ENCODE measurements at places on chromosomes 3 and 15.

- DNase-seq, result no peak
These were observed 9.8 kb upstream of the EPHB3 start for GRCh38 chr3:184551614-184552256.

DNA sequence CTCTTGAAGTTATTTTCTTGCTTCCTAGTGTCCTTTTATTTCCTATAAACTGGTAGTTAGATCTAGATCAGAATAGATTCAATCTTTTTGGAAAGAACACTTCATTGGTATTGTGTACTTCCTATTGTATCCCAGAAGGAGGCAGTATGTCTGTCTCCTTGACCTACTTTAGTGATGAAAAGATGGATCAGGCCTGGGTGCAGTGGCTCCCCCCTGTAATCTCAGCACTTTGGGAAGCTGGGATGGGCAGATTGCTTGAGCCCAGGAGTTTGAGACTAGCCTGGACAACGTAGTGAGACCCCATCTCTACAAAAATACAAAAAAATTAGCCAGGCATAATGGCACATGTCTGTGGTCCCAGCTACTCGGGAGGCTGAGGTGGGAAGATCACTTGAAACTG lies 12.0 kb downstream of the BSN start:
- no peak for DNase-seq

DNA sequence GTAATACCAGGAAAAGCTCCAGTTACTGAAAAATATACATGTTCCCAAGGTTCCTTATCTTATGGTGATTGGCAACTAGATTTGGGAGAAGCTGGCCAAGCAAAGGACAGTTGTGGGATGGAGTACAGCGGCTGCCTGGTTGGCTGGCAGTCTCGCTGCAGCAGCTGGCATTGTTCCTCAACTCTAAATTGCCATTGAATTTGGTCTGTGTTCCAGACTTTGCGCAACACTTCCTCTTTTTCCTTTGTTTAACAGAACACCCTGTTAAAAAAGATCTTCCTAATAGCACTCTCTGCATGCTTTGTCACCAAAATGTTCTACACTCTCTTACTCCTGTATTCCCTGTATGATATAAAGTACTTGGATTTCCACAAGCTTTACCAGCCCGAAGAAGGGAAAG lies 420.6 kb upstream of the RBMS3 start:
- no peak for DNase-seq

- DNase-seq, result no peak
These were observed 56.2 kb upstream of the IGF1R start for GRCh38 chr15:98592136-98592535.

- DNase-seq, result no peak
These were observed 1181.4 kb downstream of the ROBO2 start for GRCh38 chr3:78221300-78221699.

DNA sequence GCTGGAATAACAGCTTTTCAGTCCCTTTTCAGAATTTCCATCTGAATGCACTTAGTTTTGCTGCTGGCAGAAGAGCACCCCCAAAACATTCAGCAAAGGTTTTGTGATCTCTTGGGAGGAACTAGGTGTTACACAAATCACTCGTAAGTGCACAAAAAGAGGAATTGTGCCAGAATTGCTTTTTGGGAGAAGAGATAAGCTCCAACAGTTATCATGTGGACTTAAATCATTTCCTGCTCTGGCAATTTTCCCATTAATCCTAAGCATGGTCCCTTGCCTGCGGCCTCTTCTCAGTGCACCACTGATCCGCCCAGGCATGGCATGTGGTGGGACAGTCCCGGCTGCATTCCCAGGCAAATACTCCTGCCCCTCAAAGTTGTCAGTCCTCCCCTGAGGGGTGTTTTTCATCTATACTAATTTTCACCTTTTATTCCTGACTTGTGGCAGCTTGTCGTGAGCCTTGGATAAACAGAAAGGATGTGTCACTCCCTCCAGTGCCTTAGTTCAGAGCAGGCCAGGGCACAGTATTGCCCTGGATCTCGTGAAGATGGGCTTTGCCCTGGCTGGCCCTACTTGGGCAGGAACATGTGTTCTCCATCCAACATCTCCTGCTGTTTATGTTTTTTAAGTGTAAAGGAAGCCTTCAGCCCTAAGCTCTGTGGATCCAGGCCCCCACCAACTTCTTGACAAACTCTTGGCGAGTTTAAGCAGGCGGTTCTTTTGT lies 44.6 kb upstream of the VILL start:
- no peak for DNase-seq

GRCh38 chr3:128734523-128735189 lies 8.7 kb downstream of the RAB7A start:
- no peak for DNase-seq

GRCh38 chr3:179921500-179921899 lies 115.2 kb downstream of the PEX5L start:
- DNase-seq, result no peak

DNA sequence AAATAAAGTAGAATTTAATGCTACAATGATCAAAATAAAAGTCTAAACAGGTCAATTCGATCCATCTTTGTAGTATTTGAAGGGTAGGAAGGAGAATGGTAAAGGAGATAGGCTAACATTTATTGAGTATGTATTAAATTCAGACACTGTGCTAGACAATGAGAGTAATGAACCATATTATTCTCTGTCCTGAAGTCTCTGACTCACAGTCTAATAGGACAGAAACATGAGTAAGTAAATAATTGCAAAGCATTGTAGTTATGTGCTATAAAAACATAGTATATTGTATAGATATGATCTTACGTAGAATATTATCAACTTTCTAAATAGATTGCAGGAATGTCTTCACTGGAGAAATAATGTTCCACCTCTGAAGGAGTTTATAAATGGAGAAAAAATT lies 64.5 kb downstream of the MDFIC2 start:
- no peak for DNase-seq

GRCh38 chr3:4321732-4322131 lies 18.6 kb downstream of the SETMAR start:
- no peak for DNase-seq

- no peak for DNase-seq
These were observed 168.4 kb upstream of the CADPS start for GRCh38 chr3:63043631-63044030.

GRCh38 chr3:186075489-186075888 lies 33.4 kb downstream of the ETV5 start:
- no peak for DNase-seq

- no peak for DNase-seq
These were observed 389.5 kb downstream of the CACNA2D3 start for GRCh38 chr3:54511766-54512365.

- DNase-seq, result no peak
These were observed 418.2 kb upstream of the ZNF717 start for GRCh38 chr3:76203578-76203977.

DNA sequence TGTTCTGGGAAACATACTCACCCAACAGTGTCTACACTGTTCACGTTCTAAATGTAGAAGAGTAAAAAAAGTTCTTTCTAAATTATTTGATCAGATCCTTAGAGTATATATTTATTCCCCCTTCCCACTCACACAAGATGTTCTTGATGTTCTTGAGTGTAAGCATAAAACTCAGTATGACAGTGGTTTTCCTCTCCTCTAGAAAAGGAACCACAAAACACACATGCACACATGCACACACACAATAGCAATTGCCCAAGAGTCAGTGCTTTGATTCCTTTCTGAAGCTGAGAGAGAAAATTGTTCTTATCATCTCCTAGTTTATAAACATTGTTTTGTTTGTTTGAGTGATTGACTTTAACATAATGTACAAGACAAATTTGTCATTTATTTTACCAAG lies 123.2 kb upstream of the PHLDB2 start:
- DNase-seq, result no peak

- DNase-seq, result no peak
These were observed 5.4 kb upstream of the TFG start for GRCh38 chr3:100703865-100704264.

DNA sequence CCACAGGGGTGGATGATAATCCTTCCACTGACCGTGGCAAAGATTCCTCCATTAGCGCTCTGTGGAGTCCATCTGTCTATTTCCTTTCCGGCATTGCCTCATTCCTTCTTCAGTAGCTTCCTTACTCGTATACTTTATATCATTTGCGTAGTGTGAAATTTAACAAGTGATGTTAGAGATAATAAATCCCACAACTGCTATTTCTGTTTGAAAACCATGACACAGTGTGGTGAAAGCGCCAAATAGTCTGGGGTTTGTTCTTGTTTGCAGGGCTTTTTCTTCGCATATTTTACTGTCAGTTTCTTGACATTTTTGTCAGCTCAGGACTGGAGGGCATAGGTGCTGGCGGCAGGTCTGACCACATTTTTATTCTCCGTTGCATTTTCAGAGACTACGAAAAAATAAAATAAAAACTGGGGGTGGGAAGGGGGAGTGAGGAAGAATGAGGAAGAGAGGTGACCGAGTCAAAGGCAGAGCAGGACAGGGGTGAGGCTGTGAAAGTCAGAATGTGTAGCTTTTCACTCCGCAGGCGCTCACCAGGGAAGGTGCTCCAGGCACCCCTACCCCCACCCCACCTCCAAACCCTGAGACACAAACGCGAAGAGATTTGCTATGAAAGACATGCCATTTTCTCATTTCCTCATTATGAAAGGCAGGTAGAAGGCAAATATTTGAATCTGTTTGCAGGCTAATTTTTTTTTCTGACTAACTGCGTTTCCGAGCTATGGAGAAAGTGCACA lies 965.0 kb downstream of the MCTP2 start:
- no peak for DNase-seq

DNA sequence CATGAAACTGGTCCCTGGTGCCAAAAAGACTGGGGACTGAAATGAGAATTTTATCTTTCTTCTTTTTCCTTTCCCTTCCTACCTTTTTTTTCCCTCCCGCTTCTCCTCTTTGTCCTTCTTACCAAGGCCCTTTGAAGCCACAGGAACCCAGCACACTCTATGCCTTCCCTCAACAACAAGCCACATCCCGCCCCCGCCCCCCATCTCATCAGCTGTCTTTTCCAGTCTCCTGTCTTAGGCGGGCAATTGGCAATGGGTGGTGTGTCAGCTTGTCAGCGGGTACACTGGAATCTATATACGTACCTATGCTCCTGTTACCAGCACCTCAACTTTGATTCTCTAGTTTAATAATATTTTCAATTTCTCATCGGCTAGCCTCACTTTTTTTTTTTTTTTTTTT lies 56.3 kb upstream of the CHD2 start:
- DNase-seq, result no peak

GRCh38 chr15:39291690-39292089 lies 289.2 kb upstream of the THBS1 start:
- DNase-seq, result no peak

DNA sequence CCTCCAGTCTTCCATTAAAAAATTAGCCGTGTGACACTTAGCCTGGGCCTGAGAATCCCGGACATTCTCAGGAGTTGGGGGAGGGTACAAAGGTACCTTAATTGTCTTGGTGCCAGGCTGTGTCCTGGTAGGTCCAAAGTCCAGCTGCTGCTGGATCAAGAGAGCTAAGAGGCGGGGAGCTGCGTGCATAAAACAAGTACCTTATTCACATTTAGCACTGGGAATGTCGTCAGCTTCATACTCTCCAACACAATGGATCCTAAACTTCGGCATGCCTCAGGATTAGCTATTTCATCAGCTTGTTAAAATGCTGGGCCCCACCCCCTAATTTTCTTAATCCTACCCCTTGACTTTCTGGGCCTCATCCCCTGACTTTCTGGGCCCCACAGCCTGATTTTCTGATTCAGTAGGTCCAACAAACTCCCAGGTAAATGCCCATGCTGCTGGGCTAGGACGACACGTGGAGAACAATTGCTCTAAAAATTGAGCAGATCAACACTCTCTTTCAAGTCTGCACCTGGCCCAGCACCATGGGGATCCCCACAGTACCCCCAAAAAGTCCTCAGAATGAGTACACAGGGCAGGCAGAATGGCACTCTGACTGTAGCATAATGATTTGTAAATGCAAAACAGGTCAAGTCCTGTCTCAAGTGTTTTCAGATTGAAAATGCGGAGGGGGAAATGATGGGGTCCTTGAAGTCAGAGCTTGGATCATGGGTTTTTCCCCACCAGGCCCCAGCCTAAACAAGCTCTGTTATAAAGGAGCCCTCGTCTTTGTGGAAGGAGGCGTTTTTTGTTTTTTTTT lies 5.6 kb upstream of the AEN start:
- no peak for DNase-seq

- DNase-seq, result no peak
These were observed 191.9 kb downstream of the ADAMTS9 start for GRCh38 chr3:64495781-64496334.

GRCh38 chr15:80703081-80703480 lies 8.0 kb downstream of the ABHD17C start:
- no peak for DNase-seq

GRCh38 chr3:173676094-173676493 lies 278.6 kb downstream of the NLGN1 start:
- DNase-seq, result no peak

DNA sequence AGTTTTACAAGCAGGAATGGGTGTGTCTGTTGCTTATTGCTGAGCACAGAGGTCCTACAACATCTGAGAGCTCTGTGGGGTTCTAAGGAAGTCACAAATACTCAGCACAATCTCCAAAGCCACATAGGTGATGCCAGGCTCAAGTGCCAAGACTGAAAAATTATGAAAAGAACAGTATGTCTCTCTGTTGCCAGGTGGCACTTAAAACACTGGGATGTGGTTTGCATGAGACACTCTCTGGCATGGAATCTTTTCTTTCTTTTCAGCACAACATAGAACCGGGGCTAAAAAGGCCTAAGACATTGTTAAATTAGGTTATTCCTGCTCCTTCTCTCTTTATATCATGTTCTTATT lies 127.3 kb upstream of the PRICKLE2 start:
- DNase-seq, result no peak

DNA sequence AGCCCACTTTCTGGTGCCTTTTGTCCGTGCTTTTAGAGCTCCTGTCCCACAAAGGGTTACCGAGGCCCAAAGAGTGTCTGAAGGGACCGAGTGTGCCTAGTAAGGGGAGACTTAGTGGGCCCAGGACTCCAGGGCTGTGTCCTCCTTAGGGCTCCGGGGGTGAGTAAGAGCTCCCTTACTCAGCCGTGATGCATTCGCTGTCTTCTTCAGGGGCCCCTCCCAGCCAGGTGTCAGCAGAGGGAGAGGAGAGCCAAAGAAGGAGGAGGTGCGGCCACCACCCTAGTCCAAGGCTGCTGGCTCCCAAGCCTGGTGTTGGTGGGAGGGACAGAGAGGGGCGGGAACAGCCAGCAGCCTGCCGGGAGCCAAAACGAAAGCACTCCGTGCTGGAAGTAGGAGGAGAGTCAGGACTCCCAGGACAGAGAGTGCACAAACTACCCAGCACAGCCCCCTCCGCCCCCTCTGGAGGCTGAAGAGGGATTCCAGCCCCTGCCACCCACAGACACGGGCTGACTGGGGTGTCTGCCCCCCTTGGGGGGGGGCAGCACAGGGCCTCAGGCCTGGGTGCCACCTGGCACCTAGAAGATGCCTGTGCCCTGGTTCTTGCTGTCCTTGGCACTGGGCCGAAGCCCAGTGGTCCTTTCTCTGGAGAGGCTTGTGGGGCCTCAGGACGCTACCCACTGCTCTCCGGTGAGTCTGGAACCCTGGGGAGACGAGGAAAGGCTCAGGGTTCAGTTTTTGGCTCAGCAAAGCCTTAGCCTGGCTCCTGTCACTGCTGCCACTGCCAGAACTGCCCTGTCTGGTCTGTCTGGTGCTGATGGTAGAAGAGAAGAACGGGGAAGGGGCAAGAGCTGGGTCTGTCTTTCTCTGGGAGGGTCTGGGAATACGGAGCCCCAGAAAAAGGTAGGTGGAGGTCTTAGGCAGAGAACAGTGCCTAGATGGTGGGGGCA lies at the start of gene IL17RC:
Gene IL17RC, plus strand, starts transcription at position 365 of the 947 bp plus-strand sequence. Its CDS starts 218 bp downstream, at position 583.
- DNase-seq, result no peak

Data from spinal cord (tissue), 10 donors.